Activated CD4-positive, alpha-beta T cell treated with anti-CD3 and anti-CD28 coated beads, Interleukin-2, amount 50 U/mL, for 1 hour (primary cell): ENCODE measurements at places on chromosomes 6 and 20.

GRCh38 chr20:23773579-23773978 lies 22.8 kb upstream of the CST1 start:
- no peak for DNase-seq

GRCh38 chr20:60101201-60101890 lies 143.1 kb downstream of the CDH26 start:
- no peak for DNase-seq

GRCh38 chr6:42010185-42010891 lies 40.0 kb upstream of the TAF8 start:
- DNase-seq: no peak

DNA sequence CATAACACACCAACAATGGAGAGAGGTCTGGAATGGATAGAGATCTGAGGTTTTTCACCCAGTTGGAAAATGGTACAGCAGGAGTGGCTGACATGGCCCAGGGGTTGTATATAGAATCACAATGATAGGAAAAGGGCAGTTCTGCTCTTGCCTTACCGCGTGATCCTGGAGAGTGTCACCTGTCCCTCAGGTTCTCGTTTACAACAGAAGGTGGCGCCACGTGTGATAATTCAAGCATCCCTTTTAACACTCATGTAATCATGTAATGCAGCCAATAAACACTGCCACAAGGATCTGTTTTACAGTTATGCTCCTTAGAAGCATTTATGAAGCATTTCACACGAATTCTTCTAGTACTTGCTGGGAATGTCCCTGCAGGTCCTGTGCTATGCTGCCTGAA lies 12.9 kb upstream of the WFDC2 start:
- no peak for DNase-seq

- DNase-seq: no peak
Observed at GRCh38 chr6:43211955-43212354, 17.3 kb downstream of the DNPH1 start.

DNA sequence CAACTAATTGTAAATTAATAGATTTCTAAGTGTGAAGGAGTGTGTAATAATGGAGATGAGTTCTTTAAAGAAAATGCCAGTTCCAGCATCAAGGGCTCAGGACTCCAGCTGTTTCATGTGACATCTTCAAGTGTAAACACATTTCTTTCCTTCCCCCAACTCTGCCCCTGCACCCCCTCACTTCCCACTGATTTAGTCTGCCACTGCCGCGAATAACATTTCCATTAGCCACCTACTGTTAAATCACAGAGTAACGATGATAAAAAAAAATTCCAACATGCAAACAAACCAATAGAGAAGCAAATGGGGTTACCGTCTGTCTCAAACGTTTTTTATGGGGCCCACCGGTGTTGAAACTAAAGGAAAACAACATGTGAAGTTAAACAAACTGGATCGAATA lies 414.3 kb downstream of the SAMD5 start:
- DNase-seq: no peak
